Progenitor cell of endocrine pancreas (in vitro differentiated cells): ENCODE measurements at places on chromosomes 7 and 10. TPM values are rescaled to one million over a fixed set of nuclear protein-coding genes. Genes with fewer than 3 reads are reported as not detected.

- peak; percentile 47 for DNase-seq
Observed at GRCh38 chr7:138001529-138002095, at the start of gene CREB3L2. Gene CREB3L2 (minus strand): TSS chr7:138002086. CDS start chr7:138001705, 381 bp downstream.

GRCh38 chr10:88848499-88848898 is 3.1 kb downstream of the ANKRD22 start:
- no peak for DNase-seq

DNA sequence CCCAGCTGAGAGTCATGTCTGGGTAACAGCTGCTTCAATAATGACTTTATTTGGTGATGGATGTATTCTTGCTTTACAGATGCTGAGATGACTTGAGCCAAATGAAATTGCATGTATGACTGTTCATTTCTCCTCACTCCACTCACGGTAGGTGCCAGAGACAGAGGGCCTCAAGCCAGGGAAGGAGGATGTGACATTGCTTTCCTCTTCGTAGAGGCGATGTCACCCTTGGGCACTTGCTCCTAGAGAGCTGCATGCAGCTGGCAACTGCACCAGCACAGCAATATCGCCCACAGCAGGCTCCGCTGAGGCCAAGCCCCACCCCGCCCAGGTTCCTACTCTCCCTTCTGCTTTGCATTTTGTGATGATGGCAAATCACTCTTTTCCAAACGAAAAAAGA is 116.6 kb upstream of the AOAH start:
- DNase-seq: no peak

DNA sequence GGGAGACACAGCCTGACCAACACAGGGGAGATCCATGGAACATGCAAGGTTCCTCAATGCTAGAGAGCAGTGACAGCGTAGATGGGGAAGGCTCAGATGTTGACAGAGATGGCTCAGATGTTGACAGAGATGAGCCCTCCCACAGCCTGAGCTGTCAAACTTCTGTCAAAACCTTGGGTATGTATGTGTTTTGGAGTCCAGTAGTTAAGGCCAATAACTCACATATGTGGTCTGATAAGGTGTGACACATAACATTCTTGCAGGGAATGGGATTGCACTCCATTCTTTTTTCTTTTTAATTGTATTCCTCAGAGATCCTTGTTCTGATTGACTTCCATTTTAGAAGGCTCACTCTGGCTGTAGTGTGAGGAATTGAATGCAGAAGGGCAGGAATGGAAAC is 136.3 kb downstream of the C1GALT1 start:
- DNase-seq: no peak

DNA sequence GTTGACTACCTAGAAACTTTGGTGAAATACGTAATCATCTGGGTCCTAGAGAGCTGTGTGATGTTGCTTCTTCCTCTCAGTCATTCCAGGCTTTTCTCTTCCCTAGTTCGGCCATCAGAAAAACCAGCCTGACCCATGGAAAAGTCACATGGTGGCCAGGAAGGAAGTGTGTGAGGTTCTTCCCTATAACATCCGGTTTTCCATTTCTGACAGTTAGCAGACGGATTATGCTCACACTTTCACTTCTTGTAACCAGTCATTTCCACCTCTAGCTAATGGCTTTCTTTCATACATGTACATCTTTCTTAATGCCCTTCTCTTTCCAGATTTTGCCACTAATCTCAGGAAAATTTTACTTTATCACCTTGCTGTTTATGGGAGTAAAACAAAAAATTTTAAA is 110.0 kb upstream of the GLCCI1 start:
- DNase-seq: no peak

- DNase-seq: no peak
Observed at GRCh38 chr10:100175875-100176274, 10.0 kb downstream of the ERLIN1 start.

Gene AS3MT
- total RNA-seq: 20.2 and 26.9 TPM in 2 replicates

- no peak for DNase-seq
Observed at GRCh38 chr10:132178672-132179545, 7.8 kb upstream of the DPYSL4 start.

Gene ITPRID1
- total RNA-seq: 3.1 and 3.9 TPM in 2 replicates

DNA sequence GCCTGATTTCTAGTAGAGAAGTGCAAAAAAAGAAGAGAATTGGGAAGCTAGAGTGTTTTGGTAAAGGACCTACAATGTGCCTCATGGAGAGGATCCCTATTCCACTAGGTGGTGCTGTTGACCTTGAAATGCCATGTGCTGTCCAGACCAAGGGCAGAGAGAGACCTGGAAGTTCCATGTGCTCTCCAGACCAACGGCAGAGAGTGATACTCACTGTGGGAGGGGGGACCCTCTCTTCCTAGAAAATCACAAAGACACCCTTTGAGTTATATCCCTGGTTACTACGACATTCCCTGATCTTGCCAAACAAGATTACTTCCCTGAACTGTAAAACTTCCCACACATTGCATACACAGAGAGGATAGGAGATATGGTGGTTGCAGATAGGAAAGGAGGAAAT is 212.7 kb upstream of the ZNF804B start:
- no peak for DNase-seq

GRCh38 chr10:130471486-130471885 is 335.3 kb downstream of the GLRX3 start:
- DNase-seq: no peak

- DNase-seq: no peak
Observed at GRCh38 chr7:81482600-81483186, 287.2 kb downstream of the HGF start.

Gene TEX47
- total RNA-seq: not detected in 2 replicates

DNA sequence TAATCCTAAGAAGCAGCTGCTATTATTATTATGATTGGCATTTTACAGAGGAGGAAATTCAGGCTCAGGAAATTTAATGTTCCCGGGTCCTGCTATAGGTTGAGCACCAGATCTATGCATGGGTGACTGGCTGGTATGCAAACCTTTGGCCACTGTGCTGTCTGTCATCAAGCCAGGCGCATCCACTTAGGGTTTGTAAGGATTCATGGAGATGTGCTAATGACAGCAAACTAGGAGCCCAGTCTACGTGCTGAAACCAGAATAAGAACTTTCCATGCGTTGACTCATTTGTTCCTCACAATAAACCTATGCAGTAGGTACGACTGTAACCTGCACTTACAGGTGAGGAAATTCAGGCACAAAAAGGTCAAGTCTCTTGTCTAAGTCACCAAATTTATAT is 64.5 kb upstream of the ZMIZ1 start:
- DNase-seq: no peak

- DNase-seq: no peak
Observed at GRCh38 chr7:30458311-30458710, 20.3 kb downstream of the NOD1 start.

DNA sequence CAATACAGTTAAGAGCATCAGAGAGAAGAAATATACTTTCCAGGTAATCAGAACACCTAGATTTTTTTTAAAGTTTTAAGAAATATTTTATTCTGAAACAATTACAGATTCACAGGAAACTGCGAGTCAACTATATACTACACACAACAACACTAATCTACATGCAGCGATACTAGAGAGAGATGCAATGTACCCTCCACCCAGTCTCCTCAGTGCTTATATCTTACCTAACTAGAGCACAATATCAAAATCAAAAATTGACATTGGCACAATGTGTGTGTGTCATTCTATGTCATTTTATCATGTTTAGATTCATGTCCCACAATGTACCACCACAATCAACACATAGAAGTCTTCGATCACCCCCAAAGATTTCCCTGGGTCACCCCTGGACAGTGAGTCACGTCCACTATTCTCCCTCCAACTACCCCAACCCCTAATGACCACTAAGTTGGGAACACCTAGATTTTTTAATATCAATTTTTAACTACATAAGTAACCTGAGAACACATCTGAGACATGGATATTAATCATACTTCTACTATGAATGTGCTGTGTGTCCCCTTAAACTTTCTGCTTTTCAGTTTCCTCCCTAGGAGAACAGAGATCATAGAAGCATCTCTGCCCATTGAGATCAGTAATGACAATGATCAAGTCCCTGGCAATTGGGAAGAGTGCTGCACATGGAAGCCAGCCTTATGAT is 86.5 kb downstream of the GSAP start:
- no peak for DNase-seq

DNA sequence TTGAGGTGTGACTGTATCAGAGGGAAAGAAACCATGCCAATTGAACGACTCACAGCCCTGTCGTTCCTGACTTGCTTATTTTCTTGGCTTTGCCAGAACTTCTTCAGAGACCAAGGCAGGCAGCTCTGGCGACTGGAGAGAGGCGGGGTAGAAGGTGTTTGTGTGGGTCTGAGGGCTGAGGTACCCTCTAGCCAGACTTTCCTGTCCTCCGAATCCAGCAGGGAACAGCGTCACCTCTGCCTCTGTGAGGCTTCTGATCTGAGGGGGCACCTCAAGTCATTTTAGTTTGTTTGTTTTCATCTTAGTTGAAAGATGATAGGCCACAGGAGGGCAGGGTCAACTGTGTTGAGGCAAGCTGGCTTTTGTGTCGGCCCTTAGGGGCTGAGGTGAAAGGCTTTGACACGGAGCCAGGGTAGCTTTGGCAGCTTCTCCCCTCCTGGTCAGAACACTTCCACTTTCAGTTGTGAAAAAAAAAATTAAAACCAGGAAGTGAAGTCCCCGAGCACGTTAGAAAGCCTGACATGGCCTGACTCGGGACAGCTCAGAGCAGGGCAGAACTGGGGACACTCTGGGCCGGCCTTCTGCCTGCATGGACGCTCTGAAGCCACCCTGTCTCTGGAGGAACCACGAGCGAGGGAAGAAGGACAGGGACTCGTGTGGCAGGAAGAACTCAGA is 1.9 kb downstream of the ACSL5 start:
- no peak for DNase-seq

Gene KLF14
- 0.09 and 0.14 TPM in 2 replicates for total RNA-seq

- no peak for DNase-seq
Observed at GRCh38 chr10:510415-510881, 179.0 kb downstream of the DIP2C start.

GRCh38 chr10:19915816-19916215 is 99.6 kb downstream of the PLXDC2 start:
- DNase-seq: no peak

DNA sequence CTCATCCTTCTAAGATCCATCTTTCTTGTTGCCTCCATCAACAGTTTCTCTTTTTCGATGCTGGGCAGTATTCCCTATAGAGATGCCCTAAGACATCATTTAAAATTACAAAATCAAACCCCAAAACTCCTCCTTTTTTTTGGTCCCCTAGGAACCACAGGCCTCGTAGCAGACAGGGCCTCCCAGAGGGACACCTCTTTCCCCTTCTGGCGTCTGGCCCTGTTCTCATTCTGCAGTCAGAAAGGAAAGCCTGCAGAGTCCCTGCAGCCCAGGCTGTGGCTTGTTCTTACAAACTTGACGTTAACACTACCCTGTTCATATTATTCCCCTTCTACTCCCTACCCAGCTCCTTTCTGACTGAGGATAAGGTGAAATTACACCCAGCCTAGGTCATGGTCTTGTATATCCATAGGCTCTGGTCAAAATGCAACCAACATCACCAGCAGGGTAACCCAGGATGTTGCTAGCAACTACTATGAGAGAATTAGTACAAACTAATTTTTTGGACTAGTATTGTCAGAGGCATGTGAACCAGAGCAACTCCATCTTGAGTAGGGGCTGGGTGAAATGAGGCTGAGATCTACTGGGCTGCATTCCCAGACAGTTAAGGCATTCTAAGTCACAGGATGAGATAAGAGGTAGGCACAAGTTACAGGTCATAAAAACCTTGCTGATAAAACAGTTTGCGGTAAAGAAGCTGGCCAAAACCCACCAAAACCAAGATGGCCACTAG is 3.5 kb upstream of the EPHA1 start:
- DNase-seq: no peak

Gene CALML3
- not detected in 2 replicates for total RNA-seq

DNA sequence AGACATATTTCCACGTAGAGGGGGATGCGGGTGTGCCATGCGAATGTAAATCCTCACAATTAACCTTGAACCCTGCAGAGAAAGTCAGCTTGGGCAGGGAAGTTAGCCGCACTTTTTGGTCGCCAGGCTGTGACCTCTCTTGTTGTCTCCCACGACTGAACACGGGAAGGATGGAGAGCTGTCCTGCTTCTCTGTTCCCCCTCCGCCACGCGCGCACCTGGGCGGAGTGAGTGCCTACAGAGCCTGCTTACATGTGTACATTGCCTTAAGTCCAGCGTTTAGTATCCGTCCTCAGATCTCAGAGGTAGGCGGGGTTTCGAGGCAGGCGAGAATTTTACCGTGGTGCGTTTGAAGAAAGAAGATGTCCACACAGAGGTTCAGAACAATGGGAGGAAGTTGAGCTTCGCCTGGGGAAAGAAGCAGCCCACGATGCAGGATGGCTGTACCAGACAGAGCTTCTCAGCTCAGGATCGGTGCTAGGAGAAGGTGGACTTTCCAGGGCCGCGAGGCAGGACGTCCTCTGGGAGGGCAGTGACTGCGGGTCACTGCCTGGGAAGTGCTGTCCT is 482 bp upstream of the ERCC6 start:
- DNase-seq: no peak

DNA sequence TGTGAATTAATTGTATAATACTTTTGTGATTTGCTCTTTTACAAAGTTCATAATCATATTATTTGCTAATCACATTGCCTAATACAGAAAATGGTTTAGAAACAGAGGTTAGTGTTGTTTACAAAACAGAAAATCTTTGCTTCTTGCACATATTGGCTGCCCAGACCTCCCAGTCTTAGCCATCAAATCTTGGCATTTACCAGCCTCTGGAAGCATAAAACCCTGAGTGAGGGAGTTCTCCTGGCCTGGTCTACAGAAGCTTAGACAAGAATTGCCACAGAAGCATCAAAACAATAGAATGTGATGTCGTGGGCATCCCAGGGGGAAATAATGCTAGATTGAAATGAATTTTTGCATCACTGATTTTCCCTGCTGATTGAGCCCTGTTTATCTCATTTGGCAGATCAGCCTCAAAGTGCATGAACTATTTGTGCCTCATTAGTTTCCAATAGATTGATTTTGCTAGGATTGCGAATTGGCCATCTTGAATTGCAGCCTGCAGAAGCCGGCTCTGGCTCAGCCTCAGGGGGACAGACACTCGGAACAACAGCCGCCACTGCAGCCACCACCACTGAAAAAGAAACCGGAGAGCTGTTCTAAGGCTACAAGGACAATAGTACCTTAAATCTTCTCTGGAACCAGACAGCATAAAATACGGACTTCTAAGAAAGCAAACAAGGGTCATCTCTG is 11.1 kb upstream of the SORBS1 start:
- no peak for DNase-seq

DNA sequence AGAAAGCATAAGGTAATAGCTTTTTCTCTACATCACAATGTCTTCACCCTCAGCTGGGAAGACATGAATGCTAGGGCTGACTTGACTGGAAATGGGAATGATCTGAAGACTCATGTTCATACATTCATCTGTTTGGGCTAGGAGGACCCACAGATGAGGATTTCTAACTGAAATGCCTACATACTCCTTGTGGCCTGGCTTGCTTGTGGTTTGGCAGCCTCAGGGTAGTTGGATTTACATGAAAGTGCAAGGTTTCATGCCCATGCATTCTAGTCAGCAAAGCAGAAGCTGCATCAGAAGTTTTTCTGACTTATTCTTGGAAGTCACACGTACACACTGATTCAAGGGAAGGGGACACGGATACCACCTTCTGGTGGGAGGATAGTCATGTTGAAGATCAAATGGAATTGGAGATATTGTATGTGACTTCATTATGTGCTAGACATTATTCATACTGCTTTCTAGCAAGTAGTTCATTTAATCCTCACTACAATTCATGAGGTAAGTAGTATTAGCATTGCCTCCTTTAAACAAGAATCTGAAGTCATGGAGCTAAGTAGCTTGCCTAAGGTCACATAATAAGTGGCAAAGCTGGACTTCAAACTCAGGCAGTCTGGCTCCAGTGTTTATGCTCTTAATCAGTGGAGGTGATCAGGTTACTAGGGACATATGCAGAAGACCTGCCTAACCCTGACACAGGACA is 957.0 kb downstream of the LRMDA start:
- DNase-seq: no peak

Gene GIMAP2
- not detected in 2 replicates for total RNA-seq
